ENCODE measurements at places on chromosomes 11 and 22.

DNA sequence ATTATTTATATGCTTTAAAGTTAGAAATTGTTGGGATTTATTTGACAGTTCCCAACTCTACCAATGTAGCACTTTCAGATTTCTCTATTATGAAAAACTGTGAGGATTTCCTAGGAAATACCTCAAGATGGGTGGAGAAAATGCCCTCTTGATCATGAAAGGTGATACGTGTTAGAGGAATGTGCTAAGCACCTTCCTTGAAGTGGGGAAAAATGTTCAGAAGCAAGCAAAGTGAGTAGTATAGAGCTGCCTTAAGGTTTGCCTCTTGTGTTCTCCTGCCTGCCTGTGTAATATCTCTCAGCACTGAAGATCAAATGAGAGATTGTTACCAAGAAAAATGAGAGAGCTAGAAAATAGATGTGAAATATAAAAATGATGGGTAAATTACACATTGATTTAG, 58.2 kb downstream of the YAP1 start:
- H3K4me3 ChIP-seq: no peak overlapping the region
- no peaks in the 10 kb centered on the region for H3K4me1 ChIP-seq
- no peak overlapping the region for H3K27ac ChIP-seq
- DNase-seq: no peak

DNA sequence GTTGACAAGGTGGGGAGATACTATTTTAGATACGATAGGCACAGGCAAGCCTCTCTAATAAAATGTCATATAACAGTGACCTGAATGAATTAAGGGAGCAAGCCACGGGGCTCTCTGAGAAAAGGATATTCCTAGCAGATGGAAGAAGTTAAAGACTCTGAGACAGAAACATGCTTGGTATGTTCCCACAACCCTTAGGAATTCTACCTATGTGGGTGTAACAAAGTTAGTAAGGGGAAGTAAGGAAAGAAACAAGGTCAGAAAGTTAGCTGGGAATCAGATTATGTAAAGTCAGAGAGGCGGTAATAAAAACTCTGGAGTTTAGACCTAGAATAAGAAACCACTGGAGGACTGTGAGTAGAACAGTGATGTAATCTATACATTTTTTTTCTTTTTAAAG, 59.7 kb upstream of the GDPD4 start:
- DNase-seq: no peak
- H3K36me3 ChIP-seq: peaks cover 12% of the 10 kb centered on the region
- H3K27me3 ChIP-seq: no peaks in the 10 kb centered on the region
- no peak overlapping the region for H3K4me3 ChIP-seq
- H3K27ac ChIP-seq: no peak overlapping the region

DNA sequence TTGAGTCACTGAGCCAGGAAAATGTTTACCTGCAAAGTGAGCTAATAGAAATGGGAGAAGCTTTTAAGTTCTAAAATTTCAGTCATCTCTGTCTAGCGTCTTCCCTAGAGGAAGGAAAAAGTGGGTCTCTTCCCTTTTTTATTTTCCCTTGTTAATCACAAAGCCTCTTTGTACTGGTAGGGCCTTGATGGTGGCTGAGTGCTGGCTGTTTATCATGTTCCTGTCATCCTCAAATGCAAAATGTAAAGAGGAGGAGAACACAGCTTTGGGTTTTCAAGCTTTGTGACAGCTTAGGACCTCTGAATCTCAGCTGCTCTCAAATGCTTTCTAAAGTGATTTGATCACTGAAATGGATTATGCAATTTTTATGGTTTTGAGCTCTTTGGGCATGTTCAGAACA, 222.0 kb downstream of the TMEM135 start:
- no peaks in the 10 kb centered on the region for H3K36me3 ChIP-seq
- H3K4me1 ChIP-seq: no peaks in the 10 kb centered on the region
- no peaks in the 10 kb centered on the region for H3K27me3 ChIP-seq
- H3K27ac ChIP-seq: no peak overlapping the region
- DNase-seq: no peak

DNA sequence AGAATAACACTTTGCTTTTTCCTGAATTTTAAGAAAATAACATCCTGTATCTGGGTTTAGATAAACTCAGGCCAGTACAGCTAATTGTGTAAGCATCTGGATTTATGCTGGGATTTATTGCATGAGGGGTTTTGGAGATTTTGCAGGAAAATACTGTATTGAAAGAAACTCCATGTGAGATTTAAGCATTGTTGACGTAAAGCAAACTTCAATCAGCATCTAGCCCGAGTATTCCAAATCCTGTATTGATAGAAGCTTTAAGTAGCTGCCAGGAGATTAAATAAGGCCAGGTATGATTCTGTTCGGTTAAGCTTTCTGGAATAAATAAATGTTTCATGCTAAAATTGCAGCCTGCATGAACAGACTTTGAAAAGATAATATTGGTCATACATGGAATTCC, 36.3 kb upstream of the LYVE1 start:
- peaks cover 3% of the 10 kb centered on the region for H3K4me1 ChIP-seq
- H3K36me3 ChIP-seq: no peaks in the 10 kb centered on the region
- H3K4me3 ChIP-seq: no peak overlapping the region
- no peak for DNase-seq

GRCh38 chr22:49856343-49856742, 2.7 kb downstream of the ZBED4 start:
- H3K27me3 ChIP-seq: no peaks in the 10 kb centered on the region
- DNase-seq: no peak
- H3K4me1 ChIP-seq: peaks cover 55% of the 10 kb centered on the region

DNA sequence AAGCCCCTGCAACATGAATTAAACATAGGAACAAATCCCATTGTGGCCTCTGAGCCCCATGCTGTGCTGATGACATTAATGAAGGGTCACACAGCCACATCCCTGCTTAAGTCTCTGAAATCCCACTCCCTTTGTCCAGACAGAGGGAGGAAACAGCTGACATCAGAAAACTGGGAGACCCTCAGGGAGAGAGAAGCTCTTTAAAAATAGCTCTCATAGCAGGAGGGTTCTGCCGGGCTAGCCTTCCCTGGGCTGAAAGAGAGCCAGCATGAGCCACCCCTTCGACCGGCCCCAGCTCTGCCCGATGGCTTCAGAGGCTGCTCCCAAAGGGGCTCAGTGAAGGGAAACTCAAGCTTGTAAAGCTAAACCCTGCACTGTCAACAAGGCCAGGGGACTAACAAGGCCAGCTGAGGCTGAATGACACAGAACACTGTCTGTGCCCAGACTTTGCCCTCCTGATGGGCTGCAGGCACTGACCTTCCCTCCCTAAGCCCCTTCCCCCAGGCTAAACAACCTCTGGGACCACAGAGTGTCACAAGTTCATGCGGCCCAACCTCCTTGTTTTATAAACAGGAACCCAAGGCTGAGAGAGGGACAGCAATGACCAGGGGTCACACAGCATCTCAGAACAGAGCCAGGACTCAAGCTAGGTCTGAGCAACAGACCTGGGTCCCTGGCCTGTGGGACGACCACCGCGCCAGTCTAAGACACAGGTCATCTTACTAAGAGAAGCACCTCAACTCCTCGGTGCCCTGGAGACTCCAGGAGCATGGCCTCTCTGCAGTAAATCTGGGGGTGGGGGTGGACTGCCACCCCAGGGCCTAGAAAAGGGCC, 163.8 kb downstream of the CHST1 start:
- no peaks in the 10 kb centered on the region for H3K4me1 ChIP-seq
- H3K4me3 ChIP-seq: no peak overlapping the region
- no peak overlapping the region for H3K27ac ChIP-seq

- H3K27me3 ChIP-seq: no peaks in the 10 kb centered on the region
- H3K4me3 ChIP-seq: no peak overlapping the region
- no peak overlapping the region for H3K27ac ChIP-seq
- H3K4me1 ChIP-seq: peaks cover 11% of the 10 kb centered on the region
Observed at GRCh38 chr11:118289401-118289800, 15.1 kb upstream of the CD3E start.

DNA sequence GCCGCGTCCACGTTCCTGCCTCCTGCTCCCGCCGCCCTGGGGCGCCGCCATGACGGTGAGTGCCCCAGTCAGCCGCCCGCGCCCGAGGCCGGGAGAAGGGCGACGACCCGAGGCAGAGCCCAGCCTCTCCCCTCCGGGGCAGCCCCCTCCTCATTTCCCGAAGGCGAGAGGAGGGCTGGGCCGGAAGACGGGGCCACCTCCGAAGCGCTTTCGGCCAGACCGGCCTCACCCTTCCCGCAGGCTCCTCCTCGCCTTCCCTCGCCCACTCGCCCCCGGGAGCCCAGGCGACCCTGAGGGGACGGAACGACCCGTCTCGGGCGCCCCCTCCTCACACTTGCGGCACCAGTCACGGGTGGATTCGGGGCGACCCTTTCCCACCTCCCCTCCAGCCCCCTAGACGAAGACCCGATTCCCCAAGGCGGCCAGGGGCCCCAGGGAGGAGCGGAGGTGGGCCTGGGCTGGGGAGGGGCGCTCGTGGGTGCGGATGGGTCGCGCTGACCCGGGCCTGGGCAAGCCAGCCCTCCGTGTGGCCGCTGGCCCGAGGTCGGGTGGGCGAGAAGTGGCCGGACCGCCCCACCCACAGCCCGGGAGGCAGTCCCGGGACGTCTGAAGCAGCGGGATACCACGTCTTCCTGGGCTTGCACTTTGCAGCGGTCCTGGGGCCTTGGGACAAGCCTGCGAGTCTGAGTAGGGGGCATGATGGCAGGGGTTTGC, 49.7 kb downstream of the TRIOBP start:
- no peak overlapping the region for H3K27ac ChIP-seq
- H3K36me3 ChIP-seq: no peaks in the 10 kb centered on the region
- H3K4me1 ChIP-seq: peaks cover 27% of the 10 kb centered on the region
- peak overlapping the region; percentile 90 for H3K4me3 ChIP-seq
- no peak for DNase-seq

DNA sequence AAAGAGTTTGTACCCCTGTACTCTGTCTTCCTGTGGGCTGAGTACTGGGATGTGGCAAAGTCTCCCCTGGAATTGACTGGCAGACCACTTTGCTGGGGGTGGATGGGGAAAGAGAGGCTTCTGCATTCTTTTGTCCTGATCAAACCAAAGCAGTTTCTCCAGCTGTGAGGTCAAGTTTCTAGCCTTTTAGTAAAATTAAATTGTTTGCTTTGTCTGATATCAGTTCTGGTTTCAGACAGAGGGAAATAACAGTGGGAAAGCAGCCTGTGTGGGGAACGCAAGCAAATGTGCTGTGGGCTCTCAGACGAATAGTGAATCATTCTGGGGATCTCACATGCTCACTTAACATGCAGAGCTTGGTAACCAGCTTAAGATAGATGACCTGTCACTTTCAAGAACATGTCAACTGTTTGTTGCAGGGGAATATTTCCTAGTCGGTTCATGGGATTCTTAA, 151.6 kb downstream of the FAT3 start:
- H3K27me3 ChIP-seq: no peaks in the 10 kb centered on the region
- H3K36me3 ChIP-seq: no peaks in the 10 kb centered on the region
- H3K27ac ChIP-seq: no peak overlapping the region

- H3K27me3 ChIP-seq: no peaks in the 10 kb centered on the region
- H3K36me3 ChIP-seq: no peaks in the 10 kb centered on the region
- no peaks in the 10 kb centered on the region for H3K4me1 ChIP-seq
- no peak overlapping the region for H3K4me3 ChIP-seq
Observed at GRCh38 chr11:111344032-111344431, 35.0 kb downstream of the POU2AF1 start.

DNA sequence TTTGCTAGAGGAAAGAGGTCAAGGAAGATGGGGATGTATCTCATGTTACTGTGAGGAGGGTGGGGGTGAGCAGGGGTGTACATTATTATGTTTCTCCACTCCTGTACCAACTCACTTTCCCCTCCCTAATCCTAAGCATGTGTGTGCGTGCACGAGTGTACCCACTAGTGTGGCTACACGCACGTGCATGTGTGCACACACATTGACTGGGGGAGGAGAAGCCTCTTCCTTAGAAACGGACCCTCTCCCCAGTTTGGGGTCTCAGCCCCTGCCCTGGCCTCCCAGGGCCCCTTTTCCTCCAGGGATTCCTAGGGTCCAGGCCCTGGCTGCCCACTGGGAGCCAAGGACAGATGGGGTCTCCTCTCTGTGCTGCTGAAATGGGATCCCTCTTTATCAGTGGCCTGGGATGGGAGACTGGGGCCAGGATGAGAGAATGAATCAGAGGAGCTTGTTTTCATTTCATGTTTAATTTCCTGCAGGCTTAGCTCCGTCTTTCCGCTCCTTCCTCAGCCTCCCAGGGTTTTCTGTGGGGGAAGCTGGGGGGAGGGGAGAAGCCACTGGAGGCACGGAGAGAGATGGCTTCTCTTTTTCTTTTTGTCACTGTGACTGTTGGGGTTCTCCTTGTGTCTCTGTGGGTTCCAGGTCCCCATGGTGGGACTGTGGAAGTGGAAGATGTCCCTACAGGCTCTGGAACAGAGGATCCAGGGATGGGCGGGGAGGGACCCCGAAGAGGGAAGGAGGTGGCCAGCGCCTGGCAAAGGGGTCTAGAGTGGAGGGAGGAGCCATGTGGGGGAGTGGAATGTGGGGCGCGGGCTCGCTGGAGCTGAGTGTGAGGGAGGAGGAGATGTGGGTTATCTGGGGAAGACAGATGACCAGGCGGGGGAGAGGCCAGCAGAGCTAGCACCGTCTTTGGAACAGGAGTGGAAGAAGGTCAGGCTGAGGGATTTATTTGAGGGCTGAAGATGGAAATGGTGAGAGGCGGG, 40.3 kb downstream of the ALX4 start:
- no peaks in the 10 kb centered on the region for H3K4me1 ChIP-seq
- H3K36me3 ChIP-seq: no peaks in the 10 kb centered on the region
- H3K27me3 ChIP-seq: no peaks in the 10 kb centered on the region
- no peak overlapping the region for H3K27ac ChIP-seq
- DNase-seq: no peak
- H3K4me3 ChIP-seq: no peak overlapping the region

- no peaks in the 10 kb centered on the region for H3K4me1 ChIP-seq
- H3K4me3 ChIP-seq: no peak overlapping the region
- H3K36me3 ChIP-seq: no peaks in the 10 kb centered on the region
- H3K27ac ChIP-seq: no peak overlapping the region
- DNase-seq: no peak
- H3K27me3 ChIP-seq: peaks cover 24% of the 10 kb centered on the region
Observed at GRCh38 chr11:119780222-119780953, 51.4 kb upstream of the NECTIN1 start.

GRCh38 chr11:11735586-11735985, 106.2 kb upstream of the USP47 start:
- peaks cover 12% of the 10 kb centered on the region for H3K27me3 ChIP-seq
- H3K4me1 ChIP-seq: no peaks in the 10 kb centered on the region
- no peak overlapping the region for H3K4me3 ChIP-seq
- DNase-seq: no peak

DNA sequence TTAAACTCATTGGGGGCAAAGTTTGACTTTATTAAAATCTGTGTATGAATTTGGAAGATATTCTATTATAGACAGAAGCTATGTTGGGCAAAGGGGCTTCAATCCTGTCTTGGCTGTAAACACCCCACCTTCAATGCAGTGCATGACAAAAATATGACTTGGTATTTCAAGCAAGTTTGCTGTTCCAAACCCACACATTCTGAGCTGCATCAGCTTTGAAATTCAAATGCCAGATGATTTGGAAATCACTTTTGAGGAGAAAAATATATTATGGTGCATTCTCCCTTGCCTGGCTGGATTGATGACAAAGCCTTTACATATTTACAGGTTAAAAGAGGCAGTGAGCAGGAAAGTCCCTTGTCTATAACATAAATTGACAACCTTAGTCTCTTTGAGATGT, 760.0 kb downstream of the NELL1 start:
- H3K27me3 ChIP-seq: no peaks in the 10 kb centered on the region
- DNase-seq: no peak
